ENCODE measurements at places on chromosomes 16 and 17. TPM values are rescaled to one million over a fixed set of nuclear protein-coding genes. Genes with fewer than 3 reads are reported as not detected.

GRCh38 chr16:28130099-28131088 is 66.9 kb upstream of the GSG1L start:
- no peak overlapping the region for H3K4me3 ChIP-seq
- no peak for DNase-seq
- no peaks in the 10 kb centered on the region for H3K4me1 ChIP-seq
- H3K27me3 ChIP-seq = no peaks in the 10 kb centered on the region

DNA sequence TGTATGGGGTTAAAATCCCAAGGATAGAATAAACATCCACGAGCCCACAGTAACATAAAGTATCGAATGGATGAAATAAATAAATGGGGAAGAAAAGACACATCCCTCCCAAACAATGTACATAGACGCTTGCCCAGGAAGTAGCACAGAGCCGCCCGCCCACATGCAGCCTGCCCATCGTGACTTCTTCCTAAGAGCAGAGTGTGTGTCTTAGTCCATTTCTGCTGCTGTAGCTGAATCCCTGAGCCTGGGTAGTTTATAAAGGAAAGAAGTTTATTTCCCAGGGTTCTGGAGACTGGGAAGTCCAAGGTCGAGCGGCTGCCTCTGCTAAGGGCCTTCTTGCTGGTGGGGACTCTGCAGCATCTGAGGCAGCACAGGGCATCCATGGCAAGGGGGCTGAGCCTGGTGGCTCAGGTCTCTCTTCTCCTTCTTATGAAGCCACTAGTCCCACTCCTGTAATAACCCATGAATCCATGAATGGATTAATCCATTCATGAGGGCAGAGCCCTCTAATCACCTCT is 39.4 kb upstream of the ZNF469 start:
- no peak overlapping the region for H3K27ac ChIP-seq
- H3K27me3 ChIP-seq = no peaks in the 10 kb centered on the region
- H3K4me3 ChIP-seq = no peak overlapping the region
- no peaks in the 10 kb centered on the region for H3K36me3 ChIP-seq
- H3K4me1 ChIP-seq = no peaks in the 10 kb centered on the region

The TMEM238L gene
- not detected for total RNA-seq

- H3K36me3 ChIP-seq = peaks cover 3% of the 10 kb centered on the region
- H3K4me3 ChIP-seq = no peak overlapping the region
- H3K27me3 ChIP-seq = no peaks in the 10 kb centered on the region
- peak overlapping the region; percentile 64 for H3K27ac ChIP-seq
Measured at GRCh38 chr17:18267927-18268711, 7.7 kb downstream of the MIEF2 start.
